Endothelial cell of umbilical vein (primary cell): ENCODE measurements at places on chromosomes 2 and 18. TPM values are rescaled to one million over a fixed set of nuclear protein-coding genes. Genes with fewer than 3 reads are reported as not detected.

DNA sequence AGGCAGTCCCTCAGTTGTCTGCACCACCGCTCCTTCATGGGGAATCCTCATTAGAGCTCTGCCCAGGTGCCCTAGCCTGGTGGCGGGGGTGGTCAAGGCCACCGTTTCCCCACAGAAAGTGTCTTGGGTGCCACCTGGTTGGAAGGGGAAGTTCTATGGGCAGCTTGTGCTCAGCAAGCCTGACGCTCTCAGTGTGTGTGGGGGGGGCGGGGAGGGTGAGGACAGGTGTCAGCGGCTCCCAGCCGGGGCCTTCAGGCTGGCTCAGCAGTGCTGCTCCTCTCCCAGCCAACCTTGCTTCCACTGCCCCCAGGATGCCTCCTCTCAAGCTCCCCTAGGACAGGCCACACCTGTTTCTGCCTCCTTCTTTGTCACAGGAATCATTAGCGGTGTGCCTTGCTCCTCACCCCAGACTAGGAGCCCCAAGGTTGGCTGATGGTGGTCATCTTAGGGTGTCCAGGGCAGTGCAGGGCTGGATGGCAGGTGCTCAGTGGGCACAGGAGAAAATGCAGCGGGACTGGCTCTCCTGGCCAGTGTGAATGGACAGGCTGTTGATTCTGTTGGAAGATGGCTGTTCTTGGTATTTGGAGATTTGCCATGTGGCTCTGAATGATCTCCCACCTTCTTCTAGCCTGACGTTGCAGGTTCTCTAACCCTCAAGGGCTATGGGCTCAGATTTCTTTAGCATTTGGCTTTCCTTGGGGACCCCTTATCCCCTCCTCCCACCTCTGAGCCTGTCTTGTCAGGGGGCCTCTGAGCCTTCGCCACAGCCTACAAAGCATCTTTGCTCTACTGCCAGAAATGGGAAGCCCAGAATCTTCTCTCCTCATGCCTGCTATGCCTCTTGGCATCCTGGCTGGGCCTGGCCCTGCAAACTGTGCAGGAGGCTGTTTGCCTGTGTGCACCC lies 185.8 kb upstream of the HS6ST1 start:
- no peak for DNase-seq

GRCh38 chr18:36752929-36753865 lies 75.6 kb downstream of the TPGS2 start:
- DNase-seq = no peak

DNA sequence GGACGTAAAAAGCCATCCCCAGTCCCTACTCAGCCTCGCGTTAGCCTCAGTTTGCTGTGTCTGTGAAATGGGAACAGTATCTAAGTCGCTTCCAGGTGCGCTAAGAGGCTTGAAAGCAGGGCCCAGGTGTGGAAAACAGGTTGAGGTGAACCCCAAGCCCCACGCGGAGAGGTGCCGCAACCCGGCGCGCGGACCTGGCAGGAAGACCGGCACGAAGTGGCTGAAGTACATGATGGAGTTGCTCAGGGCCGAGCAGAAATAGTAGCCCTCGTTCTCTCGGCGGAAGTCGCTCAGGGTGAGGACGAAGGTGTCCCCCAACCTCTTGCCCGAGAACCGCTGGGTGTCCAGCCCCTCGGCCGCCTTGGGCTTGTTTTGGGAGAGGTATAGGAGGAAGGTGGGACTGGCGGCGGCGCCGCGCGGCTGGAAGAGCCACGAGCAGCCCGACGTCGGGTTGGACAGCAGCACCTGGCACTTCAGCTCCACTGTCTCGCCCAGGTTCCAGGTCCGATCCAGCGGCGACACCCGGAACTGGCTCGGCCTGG lies 508 bp downstream of the CD8A start:
- DNase-seq = no peak

- DNase-seq = no peak
These were observed 3.6 kb upstream of the ST3GAL5 start for GRCh38 chr2:85892216-85892944.

DNA sequence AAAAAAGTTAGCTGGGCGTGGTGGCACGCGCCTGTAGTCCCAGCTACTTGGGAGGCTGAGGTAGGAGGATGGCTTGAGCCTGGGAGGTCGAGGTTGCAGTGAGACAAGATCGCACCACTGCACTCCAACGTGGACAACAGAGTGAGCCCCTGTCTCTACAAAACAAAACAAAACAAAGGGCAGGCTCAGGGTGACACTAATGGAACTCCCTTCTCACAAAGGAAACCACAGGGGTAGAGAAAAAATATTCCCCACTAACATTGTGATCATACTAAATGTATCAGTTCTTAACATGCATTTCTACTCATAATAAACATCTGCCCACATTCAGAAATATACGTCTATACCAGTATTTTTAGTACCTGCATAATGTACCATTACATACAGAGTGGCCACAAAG lies 21.1 kb downstream of the STAM2 start:
- DNase-seq = no peak

EPHA4 gene
- 17.4 and 19.8 TPM in 2 replicates for total RNA-seq

- no peak for DNase-seq
These were observed 428.8 kb downstream of the THSD7B start for GRCh38 chr2:137194111-137194510.

RAMP1 gene
- not detected in 2 replicates for total RNA-seq

GRCh38 chr2:54685263-54685775 lies 38.1 kb upstream of the EML6 start:
- no peak for DNase-seq

GRCh38 chr2:86017901-86018896 lies 87.5 kb downstream of the POLR1A start:
- DNase-seq = peak; percentile 66

PSMD14 gene
- total RNA-seq = 83.6 and 85.4 TPM in 2 replicates

CD8B2 gene
- total RNA-seq = not detected in 2 replicates

GRCh38 chr2:29114946-29115609 lies at the start of gene CLIP4:
TSS of gene CLIP4 (plus strand) at chr2:29115415. CDS start at chr2:29121389, 5,974 bp downstream.
- peak; percentile 40 for DNase-seq

MYO5B gene
- total RNA-seq = 1.1 and 1.4 TPM in 2 replicates

GRCh38 chr2:141467331-141467730 lies 663.5 kb downstream of the LRP1B start:
- DNase-seq = no peak

RTP5 gene
- not detected in 2 replicates for total RNA-seq

DNA sequence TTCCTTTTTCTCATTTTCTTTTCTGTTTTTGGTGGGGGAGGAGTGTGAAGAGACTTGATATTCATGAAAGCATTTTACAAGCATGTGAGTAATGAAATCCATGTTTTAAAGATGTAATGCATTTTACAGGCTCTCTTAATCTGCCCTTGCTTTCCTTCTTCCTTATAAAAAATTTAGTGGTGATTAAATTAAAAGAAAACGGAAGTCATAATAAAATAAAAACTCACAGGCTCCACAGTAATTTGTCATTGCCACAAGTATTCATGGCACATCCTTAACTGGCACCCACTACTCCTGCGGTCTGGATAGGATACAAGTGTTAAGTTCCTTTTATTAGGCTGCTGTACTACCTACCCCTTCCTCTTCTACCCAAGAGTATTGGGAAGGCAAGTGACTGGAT lies 241.2 kb downstream of the SLC4A3 start:
- DNase-seq = no peak

GRCh38 chr2:121099329-121100290 lies 185.4 kb downstream of the TFCP2L1 start:
- DNase-seq = no peak

DNA sequence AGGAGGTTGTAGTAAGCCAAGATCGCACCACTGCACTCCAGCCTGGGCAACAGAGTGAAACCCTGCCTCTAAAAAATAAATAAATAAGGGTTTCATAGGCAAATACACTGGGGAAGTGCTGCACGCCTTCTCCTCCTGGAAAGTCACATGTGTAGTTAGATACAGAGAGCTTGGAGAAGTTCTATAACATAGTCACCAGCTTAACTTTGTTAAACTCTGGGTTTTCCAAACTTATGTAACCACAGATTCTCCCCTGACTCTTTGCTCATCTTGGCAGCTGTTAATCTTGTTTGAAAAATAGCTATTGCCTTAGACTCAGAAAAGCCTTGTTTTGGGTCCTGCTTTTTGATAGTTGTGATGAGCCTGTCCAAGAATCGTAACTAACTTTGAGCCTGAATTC lies 25.2 kb downstream of the KIAA2012 start:
- no peak for DNase-seq

- peak; percentile 54 for DNase-seq
These were observed 1.4 kb upstream of the ZNF804A start for GRCh38 chr2:184596819-184597411.

- DNase-seq = peak; percentile 45
These were observed 90.1 kb downstream of the CHN1 start for GRCh38 chr2:174914853-174915760.

ABCG5 gene
- total RNA-seq = not detected in 2 replicates

DNA sequence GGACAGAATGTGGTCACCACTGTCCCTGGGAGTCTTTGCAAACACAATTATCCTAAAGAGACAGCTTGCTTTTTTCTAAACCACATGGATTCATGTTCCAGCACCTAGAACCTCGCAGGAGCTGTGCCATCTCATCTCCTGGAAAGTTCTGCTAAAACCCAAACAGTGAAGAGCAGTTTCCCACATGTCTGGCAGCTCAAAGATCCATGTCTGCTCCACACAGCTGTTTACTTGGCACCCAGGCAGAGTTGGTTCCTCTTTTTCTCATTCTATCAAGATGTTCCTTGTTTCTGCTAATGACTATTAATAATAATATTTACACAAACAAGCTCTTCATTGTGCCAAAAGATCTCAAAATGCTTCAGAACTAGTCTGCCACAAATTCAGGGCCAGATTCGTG lies 30.1 kb upstream of the PID1 start:
- no peak for DNase-seq

DNA sequence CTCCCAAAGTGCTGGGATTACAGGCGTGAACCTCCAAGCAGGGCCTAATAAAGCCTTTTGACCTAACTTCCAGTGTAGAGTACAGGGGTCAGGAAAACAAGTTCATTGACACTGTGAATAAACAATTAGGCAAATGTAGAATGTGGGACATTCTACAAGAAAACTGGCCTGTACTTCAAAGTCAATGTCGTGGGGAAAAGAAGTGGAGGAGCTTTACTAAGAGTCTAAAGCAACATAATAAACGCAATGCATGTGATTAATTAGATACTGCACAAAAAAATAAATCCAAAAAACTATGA lies 3.6 kb upstream of the RRM2 start:
- no peak for DNase-seq

- no peak for DNase-seq
These were observed 177.8 kb downstream of the ACKR3 start for GRCh38 chr2:236747426-236747825.

PID1 gene
- total RNA-seq = not detected in 2 replicates

STK17B gene
- 12.4 and 16.6 TPM in 2 replicates for total RNA-seq

SGPP2 gene
- not detected in 2 replicates for total RNA-seq

- DNase-seq = peak; percentile 77
These were observed 217.6 kb upstream of the THUMPD2 start for GRCh38 chr2:39996653-39997080.

TRPM8 gene
- not detected in 2 replicates for total RNA-seq

- DNase-seq = no peak
These were observed 111.3 kb downstream of the LNPK start for GRCh38 chr2:175890636-175891242.

DNA sequence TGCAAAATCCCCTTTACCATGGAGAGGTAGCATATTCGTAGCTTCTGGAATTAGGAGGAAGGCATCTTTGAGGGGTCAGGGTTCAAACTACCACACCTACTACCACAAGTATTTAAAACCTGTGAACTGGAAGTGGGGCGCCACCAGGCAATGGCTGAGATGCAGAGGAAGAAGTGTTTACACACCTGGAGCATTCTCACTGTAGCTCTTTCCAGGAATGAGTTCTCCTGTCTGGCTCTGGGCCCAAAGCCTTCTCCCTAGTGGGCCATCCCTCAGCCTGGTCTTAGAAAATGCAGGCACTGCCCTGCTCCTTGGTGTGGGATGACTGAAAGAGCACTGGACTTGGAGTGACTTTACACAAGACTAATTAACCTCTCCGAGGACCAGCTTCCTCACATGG lies 30.7 kb upstream of the FOXI3 start:
- no peak for DNase-seq

DNA sequence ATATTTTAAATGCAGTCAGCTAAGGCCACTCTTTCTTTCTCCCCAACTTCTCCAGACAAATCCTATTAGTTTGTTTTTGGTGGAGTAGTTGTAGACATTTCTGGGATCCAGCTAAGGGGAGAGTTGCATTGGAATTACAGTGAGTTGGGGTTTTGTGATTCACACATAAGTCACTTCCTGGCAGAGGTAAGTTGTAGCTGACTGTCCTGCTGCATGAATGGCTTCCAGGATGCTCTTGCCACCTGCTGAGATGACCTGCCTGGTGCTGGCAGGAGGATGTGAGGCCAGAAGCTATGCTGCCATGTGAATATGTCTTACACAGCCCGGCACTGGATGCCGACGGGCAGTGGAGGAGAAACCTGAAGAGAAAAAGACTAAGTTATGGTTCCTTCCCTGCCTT lies 243.7 kb downstream of the TDRD15 start:
- no peak for DNase-seq

GRCh38 chr2:150391779-150392178 lies 95.7 kb downstream of the RND3 start:
- no peak for DNase-seq

DNA sequence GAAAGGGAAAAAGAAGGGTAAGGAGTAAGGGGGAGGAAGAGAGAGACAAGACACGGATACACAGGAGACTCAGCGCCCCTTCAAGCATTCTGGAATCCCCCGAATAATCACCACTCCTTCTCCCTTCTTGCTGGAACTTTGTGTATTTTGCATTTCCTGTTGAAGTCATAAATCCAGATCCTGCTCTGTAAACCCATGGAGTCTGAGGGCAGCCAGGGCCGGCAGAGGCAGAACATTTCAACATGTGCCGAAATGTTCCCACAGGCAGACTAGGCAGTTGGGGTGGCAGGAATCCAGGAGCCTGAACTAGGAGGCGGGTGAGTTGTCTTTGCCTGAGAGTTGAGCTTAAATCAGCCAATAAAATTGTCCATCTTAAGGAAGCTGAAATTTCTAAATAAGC lies 193.1 kb downstream of the SH3RF3 start:
- DNase-seq = peak; percentile 87

- DNase-seq = no peak
These were observed 12.6 kb downstream of the ERMN start for GRCh38 chr2:157312866-157313486.

RAB6C gene
- total RNA-seq = not detected in 2 replicates

DNA sequence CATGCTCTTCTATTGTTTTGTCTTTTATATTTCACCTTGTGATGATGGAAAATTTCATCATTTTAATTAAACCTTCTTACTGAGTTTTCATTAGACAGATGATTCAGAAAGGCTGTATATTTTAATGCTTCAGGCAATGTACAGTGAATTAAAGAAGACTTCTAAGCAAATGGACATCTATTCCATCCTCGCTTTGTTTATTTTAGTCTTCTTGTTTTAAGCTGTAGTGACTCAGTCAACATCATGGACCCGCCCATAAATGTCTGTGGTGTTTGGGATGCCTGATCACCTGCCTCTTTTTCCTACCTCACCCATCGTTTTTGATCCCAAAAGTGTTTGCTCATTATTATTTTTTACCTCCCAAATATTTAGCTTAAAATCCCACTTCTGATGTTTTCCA lies 43.1 kb downstream of the KYNU start:
- no peak for DNase-seq

GRCh38 chr18:8869696-8870095 lies 164.3 kb downstream of the MTCL1 start:
- DNase-seq = no peak

PPP4R3B gene
- total RNA-seq = 49.0 and 51.5 TPM in 2 replicates

GRCh38 chr18:58887613-58887963 lies 22.9 kb downstream of the ZNF532 start:
- DNase-seq = peak; percentile 78

FRZB gene
- 0.09 TPM in 1 of 2 replicates, not detected in the other for total RNA-seq
